ENCODE measurements at places on chromosomes 3 and 15.

- DNase-seq = no peak
Measured at GRCh38 chr15:80887148-80887547, 102.5 kb downstream of the MESD start.

GRCh38 chr15:100920516-100921135 lies 1.5 kb downstream of the LRRK1 start:
- no peak for DNase-seq

- DNase-seq = peak; percentile 30
Measured at GRCh38 chr3:55692957-55693558, 206.0 kb upstream of the WNT5A start.

GRCh38 chr3:45950131-45950530 lies 6.9 kb downstream of the CXCR6 start:
- DNase-seq = no peak

All from fibroblast of lung (primary cell).